ENCODE measurements at places on chromosomes 1 and 21. TPM values are rescaled to one million over a fixed set of nuclear protein-coding genes. Genes with fewer than 3 reads are reported as not detected.

DNA sequence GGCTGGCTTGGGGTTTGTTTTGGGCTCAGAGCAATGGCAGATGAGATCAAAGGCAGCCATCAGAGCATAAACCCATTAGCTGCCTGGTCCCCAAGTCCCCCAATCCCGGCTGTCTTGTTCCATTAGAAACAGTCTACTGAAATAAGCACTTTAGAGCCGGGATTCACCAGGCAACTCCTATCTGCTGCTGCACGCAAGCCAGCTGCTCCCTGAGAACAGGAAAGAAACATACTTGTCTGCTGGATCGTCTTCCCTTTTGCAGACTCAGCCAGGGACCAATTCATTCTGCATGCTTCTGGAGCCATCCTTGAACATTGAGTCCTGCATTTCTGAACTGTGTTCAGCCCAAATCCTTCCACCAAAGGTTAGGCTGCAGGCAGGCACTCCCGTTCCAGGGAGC lies 21.8 kb downstream of the RXRG start:
- no peak for DNase-seq

- DNase-seq: no peak
Measured at GRCh38 chr1:165683848-165684485, 14.4 kb downstream of the ALDH9A1 start.

DNA sequence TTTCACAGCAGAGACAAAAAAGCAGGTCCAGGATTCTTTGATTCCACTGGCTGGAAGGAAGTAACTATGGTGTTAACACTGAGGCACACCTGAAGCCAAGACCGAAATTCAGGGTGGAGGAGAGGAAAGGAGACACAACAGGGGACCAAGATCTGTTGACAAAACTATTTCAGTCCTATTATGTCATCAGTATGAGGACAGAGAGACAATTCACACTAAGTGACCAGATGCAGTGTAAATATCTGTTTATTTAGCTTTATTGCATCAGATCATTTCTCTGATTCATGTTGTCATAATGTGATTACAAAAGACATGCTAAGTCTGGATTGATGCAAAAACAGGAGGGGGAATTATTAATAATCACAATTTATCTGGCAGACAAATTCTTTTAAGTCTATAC lies 118.8 kb downstream of the SIPA1L2 start:
- DNase-seq: no peak

DNA sequence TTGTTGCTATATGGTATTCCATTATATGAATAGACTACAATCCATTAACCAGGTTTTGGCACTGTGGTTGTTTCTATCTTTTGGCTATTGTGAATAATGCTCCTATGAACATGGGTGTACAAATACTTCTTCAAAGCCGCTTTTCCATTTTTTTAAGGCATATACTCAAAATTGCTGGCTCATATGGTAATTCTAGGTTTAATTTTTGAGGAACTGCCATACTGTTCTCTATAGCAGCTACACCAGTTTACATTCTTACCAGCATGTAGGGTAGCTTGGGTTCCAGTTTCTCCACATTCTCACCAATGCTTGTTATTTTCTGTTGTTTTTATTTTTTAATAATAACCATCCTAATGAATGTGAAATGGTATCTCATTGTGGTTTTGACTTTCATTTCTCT lies 19.9 kb upstream of the AGO1 start:
- DNase-seq: no peak

The ARHGAP29 gene
- 63.5 TPM for total RNA-seq

GRCh38 chr1:221149555-221150075 lies 270.4 kb downstream of the HLX start:
- no peak for DNase-seq

GRCh38 chr1:89894210-89895201 lies 73.7 kb downstream of the LRRC8D start:
- DNase-seq: no peak

The WNT2B gene
- total RNA-seq: 1.3 TPM

- no peak for DNase-seq
Measured at GRCh38 chr1:15636436-15636835, 19.2 kb downstream of the DDI2 start.

- no peak for DNase-seq
Measured at GRCh38 chr21:41977034-41977950, 23.5 kb upstream of the C2CD2 start.

DNA sequence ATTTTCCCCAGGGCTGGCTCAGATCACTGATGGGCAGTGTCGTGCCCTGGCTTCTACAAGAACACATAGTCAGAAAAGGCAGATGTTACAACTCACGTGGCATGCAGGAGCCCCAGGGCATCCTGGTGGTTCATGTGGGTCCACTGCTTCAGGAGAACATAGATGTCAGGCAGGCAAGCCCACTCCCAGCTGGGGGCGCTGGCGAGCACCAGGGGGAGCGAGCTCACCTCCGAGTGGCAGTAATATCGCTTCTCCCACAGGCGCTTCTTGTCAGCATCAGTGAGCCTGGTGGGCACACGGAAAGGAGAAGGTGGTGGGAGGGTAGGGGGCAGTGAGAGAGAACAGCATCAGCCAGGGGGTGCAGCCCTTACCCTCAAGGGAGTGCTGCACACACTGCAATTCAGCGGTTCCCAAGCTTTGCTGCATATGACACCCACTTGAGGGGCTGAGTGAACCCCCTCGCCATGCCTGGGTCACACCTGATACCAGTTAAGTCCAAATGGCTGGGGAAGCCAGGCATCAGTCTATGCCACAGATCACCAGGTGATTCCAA lies 34.3 kb upstream of the PPP1R15B start:
- peak; percentile 14 for DNase-seq

- no peak for DNase-seq
Measured at GRCh38 chr1:169929210-169929526, 35.5 kb upstream of the SCYL3 start.

GRCh38 chr1:39384305-39384704 lies 107.1 kb upstream of the BMP8A start:
- DNase-seq: no peak

- peak; percentile 66 for DNase-seq
Measured at GRCh38 chr1:13828454-13829151, 128.6 kb downstream of the PRDM2 start.

The ATG4C gene
- total RNA-seq: 23.4 TPM

- no peak for DNase-seq
Measured at GRCh38 chr1:39722495-39722894, 16.2 kb upstream of the PPIE start.

DNA sequence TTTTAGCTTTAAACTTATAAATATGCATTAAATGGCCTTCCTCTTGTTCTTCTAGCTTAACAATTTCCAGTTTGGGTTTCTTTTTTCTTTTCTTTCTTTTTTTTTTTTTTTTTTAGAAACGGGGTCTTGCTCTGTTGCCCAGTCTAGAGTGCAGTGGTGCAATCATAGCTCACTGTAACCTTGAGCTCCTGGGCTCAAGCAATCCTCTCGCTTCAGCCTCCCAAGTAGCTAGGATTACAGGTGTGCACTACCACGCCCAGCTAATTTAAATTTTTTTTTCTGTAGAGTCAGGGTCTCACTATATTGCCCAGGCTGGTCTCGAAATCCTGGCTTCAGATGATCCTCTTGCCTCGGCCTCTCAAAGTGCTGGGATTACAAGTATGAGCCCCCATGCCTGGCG lies 37.9 kb upstream of the RUNX3 start:
- no peak for DNase-seq

- no peak for DNase-seq
Measured at GRCh38 chr1:119492763-119493162, 14.2 kb upstream of the HSD3B1 start.

DNA sequence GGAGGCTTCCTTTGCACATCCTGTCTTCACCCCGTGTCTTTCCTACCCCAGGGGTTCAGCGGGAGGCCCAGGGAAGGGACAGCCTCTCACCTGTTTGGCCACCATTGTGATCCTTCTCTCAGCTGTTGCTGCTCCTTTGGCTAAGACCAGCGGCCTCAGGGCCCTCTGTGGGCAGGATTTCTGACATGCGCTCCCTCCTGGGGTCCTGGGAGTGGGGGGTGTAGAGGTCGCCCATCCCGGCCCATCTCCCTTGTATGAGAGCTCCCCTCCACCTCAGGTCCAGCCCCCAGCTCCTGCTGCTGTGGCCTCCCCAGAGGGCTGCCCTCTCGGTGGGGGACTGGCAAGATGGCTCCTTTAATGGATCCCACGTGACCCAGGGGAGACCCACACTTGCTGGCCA lies 120.5 kb downstream of the PRDM2 start:
- no peak for DNase-seq

DNA sequence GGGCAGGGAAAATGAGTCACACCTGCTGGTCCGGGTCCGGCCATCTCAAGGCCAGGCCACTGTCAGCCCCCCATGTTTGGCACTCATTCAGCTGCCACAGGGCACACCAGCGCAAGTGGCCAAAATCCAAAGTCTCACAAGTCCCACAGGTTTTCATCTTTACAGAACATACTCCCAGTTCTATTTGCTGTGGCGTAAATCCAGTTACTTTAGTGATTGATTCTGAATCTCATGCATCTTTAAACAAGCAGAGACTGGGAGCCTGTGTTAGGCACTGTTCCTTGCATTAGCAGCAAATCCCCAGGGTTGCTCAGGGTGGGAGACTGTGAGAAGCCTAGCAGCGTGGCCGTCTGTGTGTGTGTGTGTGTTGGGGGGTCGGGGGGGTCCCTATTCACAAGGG lies 1.1 kb upstream of the SLC2A5 start:
- DNase-seq: no peak

The FCRL1 gene
- not detected for total RNA-seq

DNA sequence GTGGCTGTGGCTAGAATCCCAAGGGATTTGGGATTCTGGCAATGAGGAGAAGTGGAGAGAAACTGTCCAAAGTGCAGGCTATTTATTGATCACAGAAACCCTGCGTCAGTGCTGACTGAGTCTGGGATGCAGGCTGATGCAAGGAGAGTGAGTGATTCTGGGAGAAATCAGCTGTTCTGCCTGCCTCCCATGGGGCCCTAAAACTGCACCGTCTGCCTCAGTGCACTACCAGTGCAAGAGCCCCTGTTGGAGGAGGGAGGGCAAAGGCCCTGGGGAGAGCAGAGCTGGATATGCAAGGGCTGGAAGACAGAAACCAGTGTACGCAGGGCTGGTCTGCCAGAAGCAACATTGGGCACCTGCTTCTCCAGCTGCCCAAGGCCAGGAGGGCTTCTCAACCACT lies 42.6 kb downstream of the C1orf198 start:
- no peak for DNase-seq

The GUCA2A gene
- not detected for total RNA-seq

- no peak for DNase-seq
Measured at GRCh38 chr1:151435174-151435573, 24.1 kb downstream of the POGZ start.

The SPATA45 gene
- total RNA-seq: not detected

- DNase-seq: no peak
Measured at GRCh38 chr1:119326251-119326650, 42.3 kb upstream of the HAO2 start.

- DNase-seq: no peak
Measured at GRCh38 chr1:171550050-171550449, 64.7 kb downstream of the PRRC2C start.

DNA sequence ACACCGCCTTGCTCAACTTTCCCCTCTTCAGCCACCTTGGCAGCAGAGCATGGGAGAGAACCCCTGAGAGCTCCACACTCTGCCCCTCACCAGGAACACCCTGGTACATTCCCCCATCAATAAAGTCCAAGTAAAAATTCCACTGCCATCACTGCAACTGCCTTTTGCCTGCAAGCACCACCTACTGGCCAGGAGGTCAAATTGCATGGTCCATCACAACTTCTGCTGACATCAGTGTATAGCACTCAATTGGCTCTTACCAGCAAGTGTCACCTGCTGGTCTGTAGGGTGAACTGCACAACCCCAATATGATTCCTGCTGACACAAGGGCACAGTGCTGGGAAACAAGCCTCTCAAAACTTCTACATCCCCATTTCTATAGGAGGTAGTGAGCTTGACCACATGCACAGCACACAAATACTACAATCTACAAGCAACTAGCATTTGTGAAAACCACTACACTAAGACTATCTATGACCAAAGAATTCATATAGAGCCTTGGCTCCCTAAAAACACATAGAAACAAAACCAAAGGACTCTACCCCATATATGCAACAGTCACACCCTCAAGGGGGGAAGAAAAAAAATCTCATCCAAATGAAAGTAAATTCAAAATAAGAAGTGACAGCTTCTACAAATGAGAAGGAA lies 69.2 kb downstream of the FASLG start:
- no peak for DNase-seq

DNA sequence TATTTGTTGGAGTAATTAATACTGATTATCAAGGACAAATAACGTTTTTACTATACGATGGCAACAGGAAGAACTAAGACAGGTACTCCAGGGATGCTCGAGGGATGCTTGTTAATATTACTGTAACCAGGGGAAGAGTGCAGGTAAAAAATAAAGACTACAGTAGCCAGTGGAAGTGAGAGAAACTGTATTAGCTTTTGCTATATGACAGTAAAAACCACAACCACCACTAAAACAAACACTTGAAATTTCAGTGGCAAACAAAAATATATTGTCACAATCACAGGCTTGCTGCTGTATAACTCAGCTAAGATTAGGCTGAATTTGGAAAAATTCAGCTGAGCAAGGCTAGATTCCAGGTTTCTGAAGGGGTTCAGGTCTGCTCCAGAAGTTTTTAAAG lies 812.6 kb upstream of the ADGRL4 start:
- no peak for DNase-seq

The C1QB gene
- 83.4 TPM for total RNA-seq

DNA sequence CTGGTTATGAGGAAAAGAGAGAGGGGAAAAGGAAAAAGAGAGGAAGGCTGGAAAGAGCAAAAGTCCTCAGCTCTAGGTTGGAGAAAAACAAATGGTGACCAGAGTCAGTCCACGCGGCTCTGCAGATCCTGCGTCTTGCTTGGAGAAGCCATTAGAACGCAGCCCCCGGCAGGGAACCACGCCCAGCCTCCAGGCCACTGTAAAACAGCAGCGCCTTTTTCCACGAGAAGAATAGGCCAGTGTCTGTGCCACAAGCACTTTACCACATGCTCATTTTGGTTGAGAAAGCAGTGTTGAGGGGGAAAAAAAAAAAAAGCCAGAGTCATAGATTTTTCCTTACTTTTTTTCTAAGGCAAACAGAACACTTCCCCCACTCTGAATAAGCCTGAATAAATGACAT lies 846.9 kb upstream of the ADAMTS5 start:
- DNase-seq: no peak
